AG08396 (cell line): ENCODE measurements at places on chromosomes 7 and 10.

DNA sequence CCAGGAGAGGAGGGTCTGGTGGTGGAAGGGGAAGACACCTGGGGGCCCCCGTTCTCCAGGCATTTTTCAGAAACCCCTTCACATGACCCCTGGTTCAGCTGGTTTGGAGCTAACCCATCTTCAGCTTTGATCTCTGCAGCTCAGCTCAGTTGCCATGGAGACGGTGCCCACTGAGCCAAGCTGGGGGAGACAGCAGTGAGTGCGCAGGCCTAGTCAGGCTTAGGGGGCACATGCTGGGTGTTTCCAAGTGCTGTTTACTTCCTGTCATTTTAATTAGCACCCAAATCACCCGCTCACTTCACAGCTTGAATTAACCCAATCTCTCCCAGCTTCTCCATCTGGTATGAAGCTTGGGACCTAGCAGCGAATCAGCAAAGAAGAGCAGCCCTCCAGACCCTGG is 9.0 kb downstream of the SPOCK2 start:
- DNase-seq: no peak

GRCh38 chr10:62560201-62560819 is 186.1 kb downstream of the ZNF365 start:
- peak; percentile 42 for DNase-seq

- no peak for DNase-seq
These were observed at the start of gene SUN3 for GRCh38 chr7:48028938-48029337. Gene SUN3, minus strand, starts transcription at chr7:48029107. Its CDS starts 169 bp downstream, at chr7:48028938.

DNA sequence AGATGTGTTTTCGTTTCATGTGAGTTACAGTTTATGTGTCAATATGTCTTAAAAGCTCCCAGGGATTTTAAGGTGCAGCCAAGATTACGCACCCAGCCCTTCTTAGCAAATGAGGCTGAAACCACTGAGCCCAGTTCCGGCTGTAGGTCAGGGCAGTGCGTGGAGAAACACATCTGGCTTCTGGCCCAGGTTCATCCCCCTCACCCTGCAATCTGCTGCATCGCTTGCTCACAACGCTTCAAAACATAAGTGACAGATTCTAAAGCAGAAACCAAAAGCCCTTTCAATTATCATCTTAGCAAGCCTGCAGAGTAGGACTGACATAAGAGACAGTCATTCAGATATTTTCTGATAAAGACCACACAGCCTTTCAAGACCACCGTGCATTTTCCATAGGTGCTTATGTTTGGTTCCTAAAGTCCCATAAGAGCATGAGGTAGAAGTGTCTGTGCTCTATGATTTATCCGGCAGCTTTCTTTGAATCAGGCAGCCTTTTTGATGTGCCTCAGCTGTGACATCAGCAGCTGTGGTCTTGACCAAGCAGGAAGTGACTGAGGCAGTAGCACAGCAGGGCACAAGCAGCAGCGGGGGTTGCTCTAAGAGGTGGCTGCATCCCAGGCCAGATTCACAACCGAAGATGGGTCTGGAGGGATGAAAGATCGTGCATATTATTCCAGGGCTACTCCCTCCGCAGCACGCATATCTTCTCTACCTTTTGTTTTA is 72.1 kb upstream of the LYZL2 start:
- DNase-seq: peak; percentile 22

DNA sequence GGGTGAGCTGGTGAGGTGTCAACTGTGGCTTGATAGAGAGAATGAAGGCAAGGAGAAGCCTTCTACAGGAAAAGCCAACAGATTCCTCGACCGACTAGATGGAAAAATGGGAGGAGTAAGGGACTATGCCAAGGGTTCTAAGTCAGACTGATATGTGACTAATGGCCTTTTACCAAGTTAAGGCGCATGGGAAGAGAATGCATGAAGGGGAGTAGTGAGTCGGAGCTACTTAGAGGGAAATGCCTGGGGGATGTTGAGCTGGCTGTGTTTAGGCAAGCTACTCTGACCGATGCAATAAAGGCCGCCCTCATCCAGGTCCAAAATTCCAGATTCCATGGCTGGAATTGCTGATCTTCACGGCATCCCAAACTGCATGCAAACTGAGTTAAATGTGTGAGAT is 48.2 kb downstream of the APBB1IP start:
- DNase-seq: peak; percentile 24

- no peak for DNase-seq
These were observed 89.8 kb upstream of the HDAC9 start for GRCh38 chr7:18405726-18406125.

DNA sequence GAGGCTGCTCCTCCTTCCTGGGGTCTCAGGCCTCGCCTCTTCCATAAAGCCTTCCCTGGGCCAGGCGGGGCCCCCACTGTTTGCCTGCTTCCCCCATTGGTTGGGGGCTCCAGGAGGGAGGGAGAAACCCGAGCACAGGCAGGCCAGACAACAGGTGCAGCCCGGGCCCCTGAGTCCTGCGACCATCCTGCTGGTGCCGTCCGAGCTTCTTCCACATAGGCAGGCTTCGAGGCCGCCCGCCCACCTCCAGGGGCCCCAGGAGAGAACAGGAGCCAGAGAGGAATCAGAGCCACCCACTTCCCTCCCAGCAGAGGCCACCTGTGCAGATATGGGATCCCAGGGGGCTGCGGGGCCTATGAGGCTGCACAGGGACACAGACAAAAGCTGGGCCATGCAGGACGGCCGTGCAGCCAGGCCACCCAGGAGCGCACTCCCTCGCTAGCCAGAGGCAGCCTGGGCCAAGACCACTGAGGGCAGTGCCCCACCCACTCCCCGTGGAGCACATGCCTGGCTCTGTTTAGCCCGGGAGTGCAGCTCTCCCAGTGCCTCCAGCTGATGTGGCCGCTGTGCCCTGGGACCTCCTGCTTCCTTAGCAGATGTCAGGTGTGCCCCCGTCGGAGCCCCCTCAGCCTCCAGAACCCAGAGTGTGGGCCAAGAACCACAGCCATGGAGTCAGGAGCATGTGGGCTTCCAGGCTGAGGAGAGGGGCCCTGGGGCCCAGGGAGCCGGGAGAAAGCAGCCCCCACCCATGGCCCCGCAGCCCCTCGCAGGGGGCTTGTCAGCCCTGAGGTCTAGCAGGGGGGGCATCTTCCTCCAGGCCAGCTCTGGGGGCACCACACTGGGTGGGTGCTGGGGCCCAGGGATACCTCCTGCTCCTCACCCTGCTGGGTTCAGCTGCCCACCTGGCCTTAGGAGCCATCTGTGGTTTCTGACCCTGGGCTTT is 59.9 kb upstream of the INPP5A start:
- DNase-seq: no peak

DNA sequence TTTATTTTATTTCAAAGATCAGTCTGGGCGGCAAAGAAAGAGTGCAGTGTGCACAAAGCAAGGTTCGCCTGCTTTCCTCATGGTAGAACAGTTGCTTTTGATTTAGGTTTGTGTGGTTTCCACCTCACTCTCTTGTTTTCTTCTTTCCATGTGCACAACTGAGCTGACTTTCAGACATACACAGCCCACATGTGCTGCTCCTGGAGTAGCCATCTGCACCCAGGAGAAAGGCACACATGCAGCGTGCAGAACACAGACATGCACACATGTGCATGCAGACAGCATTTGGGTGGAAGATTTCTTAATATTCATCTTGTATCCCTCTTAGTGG is 302.1 kb downstream of the FZD1 start:
- no peak for DNase-seq

GRCh38 chr10:110457851-110458250 is 39.9 kb upstream of the DUSP5 start:
- no peak for DNase-seq

GRCh38 chr7:100612730-100613390 is 520 bp downstream of the MOSPD3 start:
- no peak for DNase-seq

GRCh38 chr7:108603656-108604306 is 34.1 kb downstream of the DNAJB9 start:
- DNase-seq: no peak
